ENCODE measurements at places on chromosomes 2 and 18. TPM values are rescaled to one million over a fixed set of nuclear protein-coding genes. Genes with fewer than 3 reads are reported as not detected.

DNA sequence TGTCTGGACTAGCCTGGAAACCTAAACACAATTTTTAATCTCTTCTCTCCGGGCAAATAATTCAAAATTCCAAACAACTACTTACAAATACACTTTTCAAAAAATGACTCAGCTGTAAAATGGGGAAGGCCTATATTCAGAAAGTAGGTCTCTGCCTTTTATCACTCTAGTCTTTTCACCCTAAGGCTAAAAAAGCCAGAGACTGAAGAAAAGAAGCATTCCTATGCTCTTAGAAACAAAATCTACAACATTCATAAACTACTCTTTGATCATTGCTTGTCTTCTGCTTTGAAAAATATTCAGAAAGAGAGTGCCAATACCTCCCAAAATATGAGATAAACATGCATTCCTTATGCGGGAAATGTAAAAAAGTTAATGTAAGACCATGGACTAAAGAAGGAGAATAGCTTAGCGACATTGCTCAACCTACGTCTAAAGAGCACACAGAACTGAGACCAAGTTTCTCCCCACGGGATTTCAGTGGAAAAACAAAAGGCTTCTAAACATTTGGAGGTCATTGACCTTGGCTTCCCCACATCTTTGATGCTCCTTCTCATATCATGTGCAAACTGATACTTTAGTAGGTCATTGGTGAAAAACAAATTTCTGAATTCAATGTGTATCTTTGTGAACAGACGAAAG is 74.4 kb upstream of the EPB41L3 start:
- no peak overlapping the region for H3K4me3 ChIP-seq
- no peaks in the 10 kb centered on the region for H3K4me1 ChIP-seq
- H3K36me3 ChIP-seq: no peaks in the 10 kb centered on the region
- H3K27me3 ChIP-seq: no peaks in the 10 kb centered on the region
- H3K27ac ChIP-seq: no peak overlapping the region

- no peaks in the 10 kb centered on the region for H3K36me3 ChIP-seq
- no peaks in the 10 kb centered on the region for H3K27me3 ChIP-seq
- no peak overlapping the region for H3K27ac ChIP-seq
- no peaks in the 10 kb centered on the region for H3K4me1 ChIP-seq
- no peak overlapping the region for H3K4me3 ChIP-seq
These were observed 1342.0 kb upstream of the ZEB2 start for GRCh38 chr2:145861940-145862339.

GRCh38 chr2:187037310-187037709 is 188.3 kb upstream of the ZSWIM2 start:
- no peaks in the 10 kb centered on the region for H3K4me1 ChIP-seq
- no peak for DNase-seq
- no peak overlapping the region for H3K27ac ChIP-seq
- H3K36me3 ChIP-seq: no peaks in the 10 kb centered on the region
- H3K4me3 ChIP-seq: no peak overlapping the region

- H3K4me1 ChIP-seq: peaks cover 15% of the 10 kb centered on the region
- no peak overlapping the region for H3K4me3 ChIP-seq
- H3K27me3 ChIP-seq: peaks cover 11% of the 10 kb centered on the region
These were observed 1.4 kb downstream of the FRZB start for GRCh38 chr2:182864949-182865570.

The TUBB8B gene
- total RNA-seq: not detected

GRCh38 chr2:21466341-21466927 is 342.7 kb downstream of the TDRD15 start:
- no peak for DNase-seq
- no peaks in the 10 kb centered on the region for H3K4me1 ChIP-seq
- no peak overlapping the region for H3K27ac ChIP-seq

DNA sequence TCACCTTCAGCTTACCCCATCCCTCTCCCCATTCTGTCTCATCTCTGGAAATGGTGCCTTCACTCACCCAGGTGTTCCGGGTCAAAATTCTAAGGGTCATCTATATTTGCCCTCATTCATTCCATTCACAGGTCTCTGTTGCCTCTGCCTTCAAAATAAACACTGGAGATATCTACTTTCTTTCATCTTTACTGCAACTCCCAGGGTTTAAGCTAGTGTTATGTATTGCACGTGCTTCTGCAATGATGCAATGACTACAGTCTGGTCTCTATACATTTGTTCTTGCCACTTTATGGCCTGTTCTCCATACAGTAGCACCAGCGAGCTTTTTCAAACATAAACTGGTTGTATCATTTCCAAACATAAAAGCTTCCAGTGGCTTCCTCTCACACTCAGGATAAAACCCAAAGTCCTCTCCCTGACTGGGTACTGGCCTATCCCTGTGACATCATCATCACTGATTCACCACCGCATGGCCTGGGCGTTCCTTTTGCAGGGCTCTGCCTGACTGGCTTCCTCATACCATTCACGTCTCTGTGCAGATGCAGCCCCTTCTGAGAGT is 14.3 kb downstream of the DSG2 start:
- peaks cover 8% of the 10 kb centered on the region for H3K4me1 ChIP-seq
- peak; percentile 61 for DNase-seq

- peaks cover 12% of the 10 kb centered on the region for H3K4me1 ChIP-seq
- peaks cover 14% of the 10 kb centered on the region for H3K27me3 ChIP-seq
- no peak overlapping the region for H3K27ac ChIP-seq
- no peaks in the 10 kb centered on the region for H3K36me3 ChIP-seq
- H3K4me3 ChIP-seq: no peak overlapping the region
- no peak for DNase-seq
These were observed 89.6 kb upstream of the MAP3K20 start for GRCh38 chr2:172986040-172986439.

GRCh38 chr2:134260713-134261112 is 6.8 kb downstream of the MGAT5 start:
- H3K27ac ChIP-seq: peak overlapping the region; percentile 86
- peak; percentile 90 for DNase-seq
- peaks cover 36% of the 10 kb centered on the region for H3K4me1 ChIP-seq
- H3K36me3 ChIP-seq: no peaks in the 10 kb centered on the region

DNA sequence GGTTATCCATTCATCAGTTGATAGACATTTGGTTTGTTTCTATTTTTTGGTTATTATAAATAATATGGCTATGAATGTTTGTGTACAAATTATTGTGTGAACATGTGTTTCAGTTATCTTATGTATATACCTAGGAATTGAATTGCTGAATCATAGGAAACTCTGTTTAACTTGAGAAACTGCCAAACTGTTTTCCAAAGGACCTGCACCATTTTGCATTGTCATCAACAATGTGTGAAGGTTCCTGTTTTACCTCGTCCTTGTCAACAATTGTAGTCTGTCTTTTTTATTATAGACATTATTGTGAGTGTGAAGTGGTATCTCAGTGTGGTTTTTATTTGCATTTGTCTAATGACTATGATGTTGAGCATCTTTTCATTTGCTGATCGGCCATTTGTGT is 17.1 kb downstream of the PDK1 start:
- H3K36me3 ChIP-seq: peaks cover 13% of the 10 kb centered on the region
- no peaks in the 10 kb centered on the region for H3K27me3 ChIP-seq
- no peak overlapping the region for H3K27ac ChIP-seq
- H3K4me3 ChIP-seq: no peak overlapping the region
- no peaks in the 10 kb centered on the region for H3K4me1 ChIP-seq

DNA sequence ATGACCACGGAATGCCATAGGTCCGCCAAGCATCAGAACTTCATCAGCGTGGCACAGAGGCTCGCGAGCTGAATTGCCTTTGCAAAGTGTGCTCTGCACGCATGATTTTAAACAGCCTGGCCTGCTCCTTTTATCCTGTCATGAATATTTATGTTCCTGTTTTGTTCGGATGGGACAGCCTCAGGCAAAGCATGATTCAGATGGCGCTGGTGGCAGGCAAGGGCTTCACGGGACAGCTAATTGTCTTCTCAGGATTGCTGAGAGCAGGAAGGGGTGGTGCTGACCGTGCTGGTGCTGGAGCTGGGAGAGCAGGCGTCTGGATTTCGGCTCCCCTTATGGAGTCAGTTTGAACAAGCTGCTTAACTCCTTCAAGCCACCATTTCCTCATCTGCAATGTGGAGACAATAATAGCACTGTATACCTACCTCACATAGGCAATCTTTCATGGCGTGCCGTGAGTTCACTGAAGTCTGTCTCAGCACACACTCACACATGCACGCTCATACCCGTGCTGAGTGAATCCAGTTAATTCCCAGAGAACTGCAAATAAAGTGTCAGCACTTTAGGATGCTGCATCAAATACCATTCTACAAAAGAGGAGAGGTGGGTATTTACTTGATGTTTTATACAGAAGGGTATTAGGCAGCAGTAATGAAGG is 79.7 kb upstream of the APCDD1 start:
- H3K27ac ChIP-seq: no peak overlapping the region
- H3K4me3 ChIP-seq: no peak overlapping the region
- H3K4me1 ChIP-seq: peaks cover 32% of the 10 kb centered on the region
- no peaks in the 10 kb centered on the region for H3K36me3 ChIP-seq
- H3K27me3 ChIP-seq: peaks cover 13% of the 10 kb centered on the region

The MARS2 gene
- total RNA-seq: 3.2 TPM

The GRB14 gene
- 0.88 TPM for total RNA-seq

- H3K36me3 ChIP-seq: no peaks in the 10 kb centered on the region
- H3K27me3 ChIP-seq: no peaks in the 10 kb centered on the region
- peak overlapping the region; percentile 71 for H3K27ac ChIP-seq
These were observed 706 bp downstream of the AGPS start for GRCh38 chr2:177393203-177393755.

- H3K36me3 ChIP-seq: no peaks in the 10 kb centered on the region
- no peak overlapping the region for H3K27ac ChIP-seq
- peaks cover 36% of the 10 kb centered on the region for H3K4me1 ChIP-seq
- no peak for DNase-seq
- no peak overlapping the region for H3K4me3 ChIP-seq
These were observed 46.2 kb upstream of the NABP1 start for GRCh38 chr2:191631754-191632153.

DNA sequence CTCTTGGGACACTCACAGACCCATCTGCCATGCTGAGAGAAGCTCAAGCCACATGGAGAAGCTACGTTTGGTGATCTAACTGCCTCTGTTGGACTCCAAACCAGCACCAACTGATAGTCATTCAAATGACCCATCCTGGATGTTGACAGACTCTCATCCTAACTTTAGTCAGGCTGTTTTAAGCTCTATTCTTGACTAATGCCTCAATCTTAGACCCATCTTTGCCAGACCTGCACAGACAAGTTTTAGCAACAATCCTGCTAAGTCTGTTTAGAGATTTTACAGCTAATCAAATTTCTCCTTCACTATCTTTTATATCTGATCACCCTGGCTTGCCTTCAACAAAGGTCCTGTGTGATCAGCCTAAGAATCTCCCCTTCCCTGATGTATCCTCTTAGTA is 245.1 kb downstream of the SCG2 start:
- no peaks in the 10 kb centered on the region for H3K4me1 ChIP-seq
- no peaks in the 10 kb centered on the region for H3K36me3 ChIP-seq
- H3K4me3 ChIP-seq: no peak overlapping the region
- DNase-seq: no peak
- no peaks in the 10 kb centered on the region for H3K27me3 ChIP-seq

The POTEJ gene
- not detected for total RNA-seq
